ENCODE measurements at places on chromosomes 7 and 10.

DNA sequence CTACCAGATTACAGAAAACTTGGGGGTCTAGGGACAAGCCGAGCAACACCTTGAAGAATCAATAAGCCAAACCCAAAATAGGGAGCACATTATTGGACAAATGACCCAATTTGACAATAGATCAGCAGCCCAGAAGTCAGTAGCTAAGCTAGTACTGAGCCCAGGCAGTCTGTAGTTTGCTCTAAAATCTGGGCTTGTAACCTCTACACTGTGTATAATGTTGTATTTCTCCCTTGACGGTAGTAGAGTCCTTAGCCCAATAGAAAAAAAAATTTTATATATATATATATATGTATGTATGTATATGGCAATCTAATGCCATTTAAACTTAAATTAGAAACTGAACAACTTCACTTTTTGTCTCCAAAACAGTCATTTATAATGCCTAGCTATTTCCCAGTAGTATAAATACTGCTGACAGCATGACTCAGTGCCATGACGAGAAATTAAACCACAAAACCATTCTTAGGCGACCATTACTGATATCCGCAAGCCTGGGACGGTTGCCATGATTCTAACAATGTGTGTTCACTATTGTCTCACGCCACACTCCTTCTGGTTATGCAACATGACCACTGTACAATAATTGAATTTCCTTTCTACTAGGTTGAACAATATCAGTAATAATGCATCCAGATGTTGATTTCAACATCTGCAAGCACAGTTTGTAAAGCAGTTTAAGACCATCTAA, 110.5 kb downstream of the IPMK start:
- no peak for DNase-seq

- peak; percentile 8 for DNase-seq
Observed at GRCh38 chr10:58385784-58386112, 538 bp downstream of the TFAM start.

- DNase-seq: no peak
Observed at GRCh38 chr10:127878475-127879055, 14.2 kb downstream of the CLRN3 start.

DNA sequence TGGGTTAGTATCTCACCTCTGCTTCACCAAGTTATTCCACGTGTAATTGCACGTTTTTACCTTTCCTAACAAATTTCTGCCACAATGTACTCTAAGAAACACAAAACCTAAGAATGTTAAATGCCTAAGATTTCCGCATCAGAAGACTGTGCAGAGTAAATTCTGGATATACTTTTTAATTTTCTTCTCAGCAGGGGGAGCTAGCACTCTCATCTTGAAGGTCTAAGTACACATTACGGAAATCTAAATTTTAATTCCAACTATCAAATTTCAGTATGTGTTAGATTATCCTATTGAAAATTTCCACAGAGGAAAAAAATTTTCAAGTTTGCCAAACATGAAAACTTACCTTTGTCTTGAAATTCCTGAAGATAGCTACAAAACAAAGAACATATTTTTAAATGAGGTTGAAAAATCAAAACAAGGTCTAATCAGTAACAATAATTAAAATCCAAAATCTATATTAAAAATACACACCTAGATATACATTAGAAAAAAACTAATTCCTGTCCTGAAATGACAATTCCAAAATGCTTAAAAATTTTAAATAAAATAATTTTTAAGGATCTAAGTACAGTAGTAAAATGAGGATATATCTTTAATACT, 10.5 kb downstream of the SKAP2 start:
- DNase-seq: peak; percentile 34

GRCh38 chr10:66931340-66931948, 5.6 kb downstream of the LRRTM3 start:
- DNase-seq: no peak

DNA sequence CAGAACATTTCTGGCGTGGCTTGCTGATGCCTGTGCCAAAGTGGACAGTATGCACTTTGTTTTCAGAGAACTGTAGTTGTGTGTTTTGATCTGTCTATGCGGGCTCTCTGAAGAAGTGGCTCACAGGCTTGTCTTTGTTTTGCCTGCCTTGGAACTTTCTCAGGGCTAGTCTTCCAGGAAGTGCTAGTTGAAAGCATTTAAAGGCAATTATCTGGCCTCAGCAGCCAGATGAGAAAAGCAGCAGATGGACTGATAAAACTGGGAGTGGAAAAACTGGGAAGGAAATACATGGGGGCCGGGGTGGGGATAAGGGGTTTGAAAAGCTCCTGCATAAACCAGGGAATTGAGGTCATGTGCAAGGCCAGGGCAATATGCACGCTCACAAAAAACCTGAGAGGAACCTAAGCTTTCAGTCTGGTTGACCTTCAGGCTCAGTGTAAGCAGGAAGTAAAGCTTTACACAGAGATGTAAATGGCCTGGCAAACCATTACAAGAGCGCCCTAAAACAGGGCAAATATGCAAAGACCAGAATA, 94.5 kb downstream of the ZNF33B start:
- no peak for DNase-seq

DNA sequence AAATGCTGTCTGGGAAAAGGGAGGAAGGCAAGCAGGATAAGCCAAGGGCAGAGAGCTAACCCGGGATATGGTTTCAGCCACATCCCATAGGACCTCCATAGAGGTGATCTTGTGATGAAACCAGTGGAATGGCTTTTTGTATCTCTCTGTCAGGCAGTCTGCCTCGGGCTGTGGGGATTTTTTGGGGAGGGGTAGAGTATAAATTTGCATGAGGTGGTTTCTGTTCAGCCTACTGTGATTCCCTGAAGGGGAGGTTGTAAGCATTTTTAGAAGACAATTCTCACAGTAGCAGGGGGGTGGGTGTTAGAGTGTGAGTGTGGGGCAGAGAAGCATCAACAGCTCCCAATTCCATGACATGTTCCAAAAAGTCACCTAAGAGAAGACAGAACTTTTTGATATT, 11.8 kb downstream of the OR9A2 start:
- no peak for DNase-seq

DNA sequence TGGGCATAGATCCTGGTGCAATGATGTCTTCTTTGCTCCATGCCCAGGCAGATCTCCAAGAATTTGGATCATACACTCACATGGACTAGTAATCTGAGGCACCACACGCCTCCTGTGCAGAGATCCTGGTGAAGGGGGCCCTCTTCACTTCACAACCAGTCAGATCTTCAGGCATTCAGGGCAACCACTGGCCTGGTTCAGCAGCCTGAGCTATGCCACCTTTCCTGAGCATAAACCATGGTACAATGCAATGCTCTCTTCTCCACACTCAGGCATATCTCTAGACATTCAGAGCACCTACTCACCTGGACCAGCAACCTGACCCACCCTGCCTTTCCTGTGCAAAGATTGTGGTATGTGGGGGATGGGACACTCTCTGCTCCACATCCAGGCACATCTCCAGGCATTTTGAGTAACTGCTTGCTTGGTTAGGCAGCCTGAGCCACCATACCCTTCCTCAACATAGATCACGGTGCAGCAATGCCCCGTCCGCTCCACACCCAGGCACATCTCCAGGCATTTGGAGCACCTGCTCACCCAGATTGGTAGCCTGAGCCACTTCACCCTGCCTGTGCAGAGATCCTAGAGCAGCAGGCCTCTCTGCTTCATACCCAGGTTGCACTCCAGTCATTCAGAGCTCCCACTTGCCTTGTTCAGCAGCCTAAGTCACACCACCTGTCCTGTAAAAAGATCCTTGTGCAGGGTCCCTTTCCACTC, 532.2 kb upstream of the STEAP1 start:
- no peak for DNase-seq

- no peak for DNase-seq
Observed at GRCh38 chr10:80261316-80262030, 28.0 kb downstream of the MAT1A start.

- no peak for DNase-seq
Observed at GRCh38 chr10:110634527-110635209, 9.5 kb upstream of the RBM20 start.

DNA sequence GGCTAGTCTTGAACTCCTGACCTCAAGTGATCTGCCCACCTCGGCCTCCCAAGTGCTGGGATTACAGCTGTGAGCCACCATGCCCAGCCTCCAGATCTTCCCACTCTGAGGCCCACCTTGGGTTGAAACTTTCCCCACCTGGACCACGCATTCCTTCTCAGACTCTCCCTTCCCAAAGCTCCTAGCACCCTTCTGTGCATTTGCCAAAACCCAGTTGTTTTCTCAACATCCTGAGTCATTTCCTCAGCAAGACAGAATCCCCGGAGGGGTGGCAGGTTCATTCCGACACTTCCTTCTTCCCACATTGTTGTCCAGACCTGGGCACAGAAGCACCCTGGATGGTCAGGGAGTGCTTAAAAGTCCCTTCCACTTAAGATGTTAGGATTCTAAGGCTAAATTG, 28.9 kb downstream of the BAG3 start:
- DNase-seq: no peak

GRCh38 chr10:92640107-92640506, 47.2 kb downstream of the KIF11 start:
- DNase-seq: no peak

GRCh38 chr10:48576501-48576900, 28.4 kb downstream of the ARHGAP22 start:
- DNase-seq: no peak

- DNase-seq: no peak
Observed at GRCh38 chr10:97444212-97444611, 1.6 kb downstream of the EXOSC1 start.

DNA sequence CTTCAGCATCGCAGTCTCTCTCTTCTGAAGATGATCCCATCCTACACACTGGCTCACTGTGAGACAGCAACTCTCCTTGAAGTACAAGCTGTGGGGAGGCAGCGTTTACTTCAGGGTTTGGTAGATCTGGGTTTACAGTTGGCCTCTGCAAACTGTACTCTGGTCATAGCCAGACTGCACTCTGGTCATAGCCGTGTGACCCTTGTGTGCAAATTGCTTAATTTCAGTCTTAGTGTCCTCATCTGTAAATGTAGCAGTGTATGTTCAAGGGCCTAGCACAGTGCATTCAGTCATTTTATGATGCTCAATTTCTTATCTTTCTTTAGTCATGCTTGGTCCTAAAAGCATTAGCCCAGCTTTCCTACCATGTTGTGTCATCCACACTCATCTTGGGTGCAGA, 188.2 kb downstream of the LRMDA start:
- DNase-seq: no peak

DNA sequence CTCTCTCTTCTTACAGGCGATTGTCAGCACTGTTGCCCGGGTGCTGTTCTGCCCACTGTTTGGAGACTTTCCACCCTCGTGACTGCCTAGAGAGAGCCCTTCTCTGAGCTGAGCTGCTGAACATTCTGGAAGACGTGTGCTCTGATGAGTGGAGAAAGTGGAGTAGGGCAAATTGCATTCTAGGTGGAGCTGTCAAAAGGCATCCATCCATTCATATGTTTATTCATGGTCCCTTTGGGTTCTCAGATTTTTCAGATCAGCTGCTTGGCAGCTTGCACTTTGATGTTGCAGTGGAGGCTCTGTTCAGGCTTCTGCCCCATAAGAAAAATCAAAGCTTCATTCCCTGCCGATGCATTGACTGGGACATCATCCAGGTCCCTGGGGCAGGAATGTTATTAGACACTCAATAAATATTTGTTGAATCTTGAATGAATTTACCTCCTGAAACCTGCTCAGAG, 120.7 kb upstream of the EEPD1 start:
- DNase-seq: no peak

DNA sequence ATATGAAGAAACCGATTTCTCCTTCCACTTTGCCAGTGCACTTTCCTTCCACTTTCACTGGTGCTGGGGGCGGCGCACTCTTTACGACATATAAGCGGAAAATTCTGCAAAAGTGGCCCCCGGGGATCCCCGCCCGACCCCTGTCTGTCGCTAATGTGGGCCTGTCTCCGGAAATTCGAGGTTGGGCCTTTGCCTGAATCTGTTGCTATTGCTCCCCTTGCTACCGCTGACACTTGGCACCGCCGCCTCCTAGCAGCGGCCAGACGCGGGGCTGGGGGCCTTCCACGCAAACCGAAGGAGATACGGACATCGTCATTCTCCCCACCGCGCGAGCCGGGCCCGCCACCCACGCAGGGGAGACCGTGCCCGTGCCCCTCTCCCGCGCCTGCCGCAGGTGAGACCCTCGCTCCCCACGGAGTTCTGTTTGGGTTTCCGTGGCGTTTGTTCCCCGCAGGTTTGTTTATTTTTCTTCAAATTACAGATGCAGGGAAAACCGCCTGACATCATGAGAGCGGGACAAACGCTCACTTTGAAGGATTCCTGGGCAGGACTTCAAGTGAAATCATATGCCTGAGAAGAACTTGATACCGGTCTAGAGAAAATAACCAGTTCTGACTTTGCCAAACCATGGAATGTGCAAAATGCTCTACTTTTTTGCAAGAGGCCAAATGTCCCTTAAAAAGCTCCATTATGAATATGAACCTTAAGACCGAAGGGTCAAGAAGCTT, 5.0 kb downstream of the TWIST1 start:
- no peak for DNase-seq

DNA sequence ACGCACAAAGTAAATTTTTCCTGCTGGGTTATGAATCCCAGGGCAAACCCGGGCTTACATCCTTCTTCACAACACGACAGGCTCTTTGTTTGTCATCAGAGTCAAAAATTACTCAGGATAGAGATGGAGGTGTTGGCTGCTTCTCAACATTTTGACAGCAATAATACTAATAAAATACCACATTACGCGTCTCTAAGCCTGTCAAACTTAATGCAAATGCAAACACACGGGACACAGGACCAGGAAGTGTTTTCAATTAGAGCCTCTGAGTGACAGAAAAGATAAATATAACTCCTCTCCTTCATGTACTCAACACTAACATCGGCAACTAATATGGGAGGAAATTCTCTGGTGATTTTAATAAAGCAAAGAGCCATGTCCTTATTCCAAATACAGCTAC, 128.4 kb downstream of the SFMBT2 start:
- no peak for DNase-seq

- DNase-seq: no peak
Observed at GRCh38 chr7:77481615-77482014, 55.5 kb upstream of the PTPN12 start.

- DNase-seq: no peak
Observed at GRCh38 chr7:47045207-47046051, 536.5 kb downstream of the TNS3 start.

DNA sequence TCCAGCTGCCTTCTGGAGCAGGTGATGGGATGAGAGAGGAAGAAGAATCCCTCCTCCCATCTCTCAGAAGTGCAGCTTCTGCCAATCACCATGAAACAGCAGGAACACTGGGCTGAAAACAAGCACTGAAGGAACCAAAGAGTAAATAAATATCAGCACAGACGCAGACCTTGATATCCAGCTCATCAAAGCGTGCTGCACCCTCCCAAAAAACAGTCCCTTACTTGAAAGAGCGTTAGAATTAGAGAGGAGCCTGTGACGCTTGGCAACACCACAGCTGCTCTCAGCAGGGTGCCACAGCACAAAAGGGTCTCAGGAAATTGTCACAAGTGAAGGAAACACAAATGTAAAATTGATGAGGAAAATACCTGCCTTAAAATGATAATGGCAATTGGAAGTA, 39.5 kb downstream of the KLF6 start:
- DNase-seq: no peak

- no peak for DNase-seq
Observed at GRCh38 chr7:151858456-151858855, 18.5 kb downstream of the PRKAG2 start.

Data from CD4-positive, alpha-beta T cell treated with Interleukin-15 for 4 hours (primary cell).